Activated CD8-positive, alpha-beta memory T cell treated with anti-CD3 and anti-CD28 coated beads, Interleukin-2, amount 10 ng/mL, durations not matched to agents 7 days and 5 days (primary cell): ENCODE measurements at places on chromosomes 1 and 21. TPM values are rescaled to one million over a fixed set of nuclear protein-coding genes. Genes with fewer than 3 reads are reported as not detected.

LRRN2 gene
- total RNA-seq, result not detected

IFNGR2 gene
- total RNA-seq, result 0.96 TPM

KCND3 gene
- not detected for total RNA-seq

TRIM17 gene
- 2.8 TPM for total RNA-seq

ANGPTL1 gene
- not detected for total RNA-seq

DENND4B gene
- total RNA-seq, result 147 TPM

TNFRSF25 gene
- 71.6 TPM for total RNA-seq

OR6Y1 gene
- not detected for total RNA-seq

FCRLB gene
- total RNA-seq, result 1.1 TPM

NUCKS1 gene
- total RNA-seq, result 179 TPM

RAB7B gene
- total RNA-seq, result not detected

CHD5 gene
- total RNA-seq, result 0.47 TPM

C1orf185 gene
- total RNA-seq, result not detected

SEMA6C gene
- 1.7 TPM for total RNA-seq

PPP1R15B gene
- 81.7 TPM for total RNA-seq

ZC3H11A gene
- 99.5 TPM for total RNA-seq

RPL22 gene
- total RNA-seq, result 287 TPM

PGLYRP4 gene
- not detected for total RNA-seq

RGS7 gene
- not detected for total RNA-seq

TMEM201 gene
- total RNA-seq, result 20.0 TPM

LRRC53 gene
- not detected for total RNA-seq

SPRR2E gene
- total RNA-seq, result not detected

LEFTY1 gene
- total RNA-seq, result not detected

SELENBP1 gene
- total RNA-seq, result not detected

SPRR5 gene
- total RNA-seq, result not detected

LCE1D gene
- total RNA-seq, result not detected

KCNQ4 gene
- total RNA-seq, result 0.12 TPM

ZNF281 gene
- 20.6 TPM for total RNA-seq

ADAMTS4 gene
- 0.30 TPM for total RNA-seq

LGALS8 gene
- 81.1 TPM for total RNA-seq

OR10J1 gene
- not detected for total RNA-seq

ATP6V1G3 gene
- not detected for total RNA-seq

ENAH gene
- not detected for total RNA-seq

PGLYRP3 gene
- total RNA-seq, result not detected

FCAMR gene
- not detected for total RNA-seq

OR10X1 gene
- total RNA-seq, result not detected

CFHR2 gene
- total RNA-seq, result not detected
